ENCODE measurements at places on chromosomes 6 and 20. TPM values are rescaled to one million over a fixed set of nuclear protein-coding genes. Genes with fewer than 3 reads are reported as not detected.

PRR3 gene
- 12.1 TPM for total RNA-seq

CD2AP gene
- total RNA-seq = 18.1 TPM

ANGPT4 gene
- not detected for total RNA-seq

RAB32 gene
- 54.2 TPM for total RNA-seq

CPXM1 gene
- 84.0 TPM for total RNA-seq

SCRT2 gene
- total RNA-seq = not detected

LY6G5C gene
- total RNA-seq = 5.0 TPM

KCNG1 gene
- 6.3 TPM for total RNA-seq

- no peak for DNase-seq
These were observed 216.7 kb downstream of the TTLL2 start for GRCh38 chr6:167541544-167541943.

GRCh38 chr6:21898107-21898796 lies 304.7 kb downstream of the SOX4 start:
- no peak for DNase-seq

DNA sequence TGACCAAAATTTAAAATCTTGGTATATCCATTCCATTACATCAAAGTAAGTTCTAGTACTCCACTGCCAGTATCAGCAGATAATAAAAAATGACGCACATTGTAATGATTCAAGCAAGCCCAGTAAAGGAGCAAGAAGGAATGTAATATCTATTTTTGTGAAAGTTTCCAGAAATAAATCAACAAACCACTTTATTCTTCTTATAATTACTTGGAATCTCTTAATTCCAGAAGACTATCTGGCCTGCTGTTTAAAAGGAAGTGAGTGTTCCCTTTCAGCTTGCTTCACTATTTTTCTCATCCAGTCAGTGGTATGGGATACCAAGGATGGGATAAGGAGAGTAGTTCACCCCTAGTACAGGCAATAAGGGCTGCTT lies 42.2 kb upstream of the DSE start:
- DNase-seq = no peak

DNA sequence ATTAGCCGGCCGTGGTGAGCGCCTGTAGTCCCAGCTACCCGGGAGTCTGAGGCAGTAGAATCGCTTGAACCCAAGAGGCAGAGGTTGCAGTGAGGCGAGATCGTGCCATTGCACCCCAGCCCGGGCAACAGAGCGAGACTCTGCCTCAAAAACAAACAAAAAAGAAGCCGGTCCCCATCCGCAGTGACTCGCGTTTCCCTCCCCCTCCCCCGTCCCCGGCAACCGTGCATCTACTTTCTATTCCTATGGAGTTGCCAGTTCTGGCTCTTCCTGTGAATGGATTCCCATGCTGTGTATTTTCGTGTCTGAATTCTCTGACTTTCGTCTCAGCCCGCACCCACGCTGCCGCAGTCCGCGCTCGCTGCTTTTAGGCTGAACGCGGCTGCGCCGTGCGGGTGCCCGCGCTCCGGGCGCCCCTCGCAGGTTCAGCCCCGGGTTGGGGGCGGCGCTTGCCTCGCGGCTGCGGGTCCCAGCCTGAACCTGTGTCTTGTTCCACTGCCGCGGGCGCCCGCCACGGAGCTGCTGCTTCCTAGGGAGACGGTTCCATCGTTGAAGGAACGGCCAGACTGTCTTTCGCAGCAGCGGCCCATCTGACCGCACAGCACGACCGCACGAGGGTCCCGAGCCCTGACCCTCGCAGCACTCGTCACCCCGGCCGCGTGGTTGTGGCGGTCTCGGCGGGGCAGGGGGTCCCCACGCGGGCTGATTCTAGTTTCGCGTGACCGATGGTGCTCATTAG lies 1.1 kb upstream of the MRGBP start:
- no peak for DNase-seq

GRCh38 chr20:43584448-43585136 lies 6.1 kb upstream of the IFT52 start:
- DNase-seq = no peak

DNA sequence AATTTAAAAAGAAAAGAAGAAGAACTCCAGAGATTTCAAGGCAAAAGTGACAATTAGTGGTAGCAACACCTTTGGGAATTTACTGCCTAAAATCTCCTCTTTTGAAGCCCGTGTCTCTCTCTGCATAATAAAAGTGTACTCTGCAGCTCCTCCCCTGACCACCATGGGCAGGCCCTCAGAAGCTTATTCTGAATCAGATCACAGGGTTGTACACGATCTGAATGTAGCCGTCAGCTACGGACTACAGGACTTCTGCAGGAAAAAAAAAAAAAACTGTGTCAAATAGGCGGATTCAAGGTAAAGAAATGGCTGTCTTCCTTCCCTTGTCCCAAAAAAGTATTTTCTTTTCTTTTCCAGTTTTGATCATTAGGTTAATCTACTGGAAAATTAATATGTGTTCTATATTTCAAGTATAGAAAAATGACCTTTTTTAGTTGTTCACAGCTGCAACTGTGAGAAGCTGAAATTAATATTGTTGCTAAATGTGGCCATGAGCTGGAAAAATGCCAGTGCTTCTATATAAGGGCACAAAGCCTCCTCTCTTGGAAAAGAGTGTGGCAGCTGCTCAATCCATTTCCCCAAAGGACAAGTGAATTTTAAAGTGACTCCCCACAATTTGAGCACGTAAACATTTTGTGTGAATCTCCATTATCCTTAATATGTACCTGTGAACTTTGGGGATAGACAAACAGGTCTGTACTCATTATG lies 397.4 kb downstream of the C6orf118 start:
- no peak for DNase-seq

- DNase-seq = no peak
These were observed 288.6 kb downstream of the PRKN start for GRCh38 chr6:162438980-162439379.

GRCh38 chr20:1402149-1402548 lies 9.3 kb upstream of the FKBP1A start:
- DNase-seq = peak; percentile 36

- no peak for DNase-seq
These were observed 59.0 kb downstream of the CTCFL start for GRCh38 chr20:57465943-57466342.

DNA sequence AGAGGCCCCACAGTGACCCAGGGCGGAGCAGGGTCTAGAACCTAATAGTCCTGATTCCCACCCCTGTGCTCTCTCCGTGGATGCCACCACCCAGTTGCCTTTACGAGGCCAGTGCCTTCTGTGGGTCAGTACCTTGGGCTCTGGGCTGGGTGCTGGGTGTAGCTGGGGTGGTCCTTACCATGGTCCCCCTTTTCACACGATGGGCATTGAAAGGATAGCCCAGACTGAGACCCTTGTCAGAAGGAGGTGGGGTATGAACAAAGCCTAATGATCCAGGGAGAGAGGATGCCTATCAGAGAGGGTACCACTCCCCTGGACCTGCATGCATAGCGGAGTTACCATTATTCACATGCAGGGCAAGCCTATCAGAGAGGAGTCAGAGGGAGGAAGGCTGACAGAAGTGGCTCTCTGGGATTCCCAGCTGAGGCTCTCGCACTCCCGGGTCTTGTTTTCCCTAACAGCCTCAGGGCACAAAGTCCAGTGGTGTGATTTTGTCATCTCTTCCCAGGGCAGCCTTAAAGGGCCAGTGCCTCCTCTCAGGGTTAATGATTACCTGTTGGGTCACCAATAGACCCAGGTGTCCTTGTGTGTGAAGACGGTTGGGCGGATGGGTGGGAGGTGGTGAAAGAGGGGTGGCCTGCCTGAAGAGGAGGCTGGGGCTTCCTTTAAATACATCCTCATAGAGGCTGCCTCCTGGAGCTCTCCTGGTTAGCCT lies 36.2 kb downstream of the VEGFA start:
- DNase-seq = no peak

DNA sequence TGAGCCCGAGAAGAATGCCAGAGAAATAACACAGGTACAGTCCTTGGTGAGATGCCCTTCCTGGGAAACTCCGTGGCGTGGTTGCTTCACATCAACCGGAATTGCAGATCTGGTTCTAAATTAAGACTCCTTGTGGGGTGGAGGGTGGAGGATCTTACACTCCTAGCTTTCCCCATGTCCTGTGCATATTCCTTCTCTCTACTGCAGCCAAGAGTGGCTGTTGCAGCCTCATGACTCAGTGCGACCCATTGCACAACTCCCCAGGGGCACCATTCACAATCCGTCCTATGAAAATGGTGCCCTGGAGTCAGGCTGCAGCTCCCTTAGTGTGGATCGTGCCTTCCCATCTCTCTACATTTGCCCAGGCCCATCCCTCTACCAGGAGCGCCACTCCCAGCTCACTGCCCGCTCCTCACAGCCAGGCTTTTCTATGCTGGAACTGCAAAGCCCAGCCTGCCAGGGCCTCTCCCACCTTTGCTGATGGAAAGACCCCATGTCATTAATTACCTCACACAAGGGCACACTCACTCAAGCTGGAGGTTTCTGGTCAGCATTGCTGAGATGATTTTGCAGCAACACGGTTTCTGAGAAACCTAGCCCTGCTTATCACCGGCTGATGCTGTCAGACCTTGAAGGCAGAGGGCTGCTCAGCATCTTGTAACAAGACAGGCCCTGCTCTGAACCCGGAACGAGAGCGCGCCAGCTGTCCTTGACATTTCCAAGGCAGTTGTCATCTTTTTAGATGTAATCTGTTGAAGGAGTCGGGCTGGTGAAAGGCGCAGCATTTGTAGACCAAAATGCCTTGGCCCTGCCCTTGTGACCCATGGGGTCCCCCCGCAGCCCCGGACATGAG lies 39.7 kb downstream of the SIRPA start:
- no peak for DNase-seq

DNA sequence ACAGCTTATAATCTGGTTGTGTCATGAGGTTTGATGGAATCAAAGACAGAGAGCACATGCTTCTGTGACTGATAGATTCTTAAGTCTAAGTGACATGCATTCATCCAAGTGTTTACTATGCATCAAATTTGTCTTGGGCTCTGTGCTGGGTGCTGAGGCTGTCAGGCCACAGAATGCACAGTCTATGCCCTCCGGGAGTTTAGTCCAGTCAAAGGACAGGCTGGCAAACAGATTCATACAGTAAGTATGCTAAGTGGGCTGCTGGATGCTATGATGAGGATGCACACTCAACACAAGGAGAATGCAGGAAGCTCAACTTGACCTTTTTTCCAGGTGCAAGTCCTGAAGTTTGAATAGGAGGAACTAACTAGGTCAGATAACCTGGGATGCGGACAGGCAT lies 146.7 kb downstream of the UST start:
- DNase-seq = no peak

Measured in osteocyte (in vitro differentiated cells).